ENCODE measurements at places on chromosomes 7 and 10.

DNA sequence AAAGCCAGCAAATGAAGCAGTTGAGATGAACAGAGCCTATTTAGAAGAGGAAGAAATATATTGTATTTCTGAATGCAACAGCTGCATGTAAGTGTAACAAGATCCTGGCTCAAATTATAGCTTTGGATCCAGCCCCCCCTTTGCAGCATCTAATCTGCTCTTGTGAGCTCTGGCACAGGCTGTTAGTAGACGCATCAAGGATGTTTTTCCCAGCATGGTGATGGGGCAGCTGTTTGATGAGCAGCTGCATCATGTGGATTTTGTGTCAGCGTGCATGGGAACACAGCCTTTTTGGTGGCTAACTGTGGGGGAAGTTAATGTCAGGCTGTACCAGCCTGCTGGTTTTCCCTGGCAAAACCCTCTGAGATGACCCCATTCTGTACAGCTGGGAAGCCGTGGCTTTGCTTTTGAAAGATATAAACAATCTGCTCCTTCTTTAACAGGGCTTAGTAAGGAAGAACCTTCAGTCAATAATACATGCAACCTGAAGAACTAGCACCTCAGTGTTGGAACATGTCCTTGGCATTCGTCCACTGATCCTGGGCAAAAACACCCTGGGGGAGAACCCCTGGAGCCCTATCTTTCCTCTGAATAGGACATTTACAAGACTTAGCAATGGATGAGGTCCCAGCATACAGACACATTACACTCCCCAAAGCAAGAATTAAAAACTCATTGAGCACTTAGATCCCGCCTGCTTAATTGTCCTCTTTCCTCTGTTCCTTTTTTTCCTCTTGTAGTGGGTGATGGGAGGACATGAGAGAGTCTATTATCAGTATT, 70.6 kb downstream of the NPS start:
- no peak for DNase-seq

- DNase-seq, result no peak
Observed at GRCh38 chr7:158734861-158735260, 30.3 kb upstream of the NCAPG2 start.

DNA sequence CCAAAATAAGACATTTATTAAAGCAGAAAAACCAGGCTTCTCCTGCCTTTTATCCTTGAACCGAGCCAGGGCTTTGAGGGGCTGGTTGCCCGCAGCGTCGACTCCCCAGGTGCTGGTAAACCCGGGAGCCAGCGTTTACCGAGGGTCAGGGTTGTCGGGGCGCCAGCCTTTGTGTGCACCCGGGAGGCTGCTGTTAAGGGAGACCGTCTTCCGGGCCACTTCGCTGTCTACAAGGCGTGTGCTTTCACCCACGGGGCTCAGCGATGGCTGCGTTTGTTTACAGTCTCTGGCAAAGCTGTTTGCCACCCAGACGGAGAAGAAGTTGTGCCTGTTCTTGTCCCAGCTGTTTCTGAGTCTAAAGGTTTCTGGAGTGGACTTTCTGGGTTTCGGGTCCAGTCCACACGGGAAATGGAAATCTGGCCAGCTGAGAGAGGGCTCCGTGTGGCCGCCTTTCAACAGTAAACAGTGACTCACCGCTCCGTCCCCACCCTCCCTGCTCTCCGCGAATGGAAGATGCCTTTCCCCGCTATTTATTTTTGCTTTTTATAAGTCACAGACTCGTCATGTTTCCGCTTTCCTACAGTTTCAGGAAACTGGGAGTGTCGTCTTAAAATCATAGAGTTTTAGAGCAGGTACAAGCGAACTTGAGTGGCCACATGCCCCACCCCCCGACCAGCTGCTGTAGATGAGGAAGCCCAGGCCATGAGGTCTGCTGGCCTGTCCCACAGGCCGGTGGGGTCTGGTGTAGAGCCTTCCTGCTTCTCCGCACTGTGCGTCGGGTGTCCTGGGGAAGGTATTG, 2.2 kb downstream of the MAFK start:
- DNase-seq, result no peak

GRCh38 chr7:5692112-5692844, 89.2 kb downstream of the RNF216 start:
- DNase-seq, result no peak

DNA sequence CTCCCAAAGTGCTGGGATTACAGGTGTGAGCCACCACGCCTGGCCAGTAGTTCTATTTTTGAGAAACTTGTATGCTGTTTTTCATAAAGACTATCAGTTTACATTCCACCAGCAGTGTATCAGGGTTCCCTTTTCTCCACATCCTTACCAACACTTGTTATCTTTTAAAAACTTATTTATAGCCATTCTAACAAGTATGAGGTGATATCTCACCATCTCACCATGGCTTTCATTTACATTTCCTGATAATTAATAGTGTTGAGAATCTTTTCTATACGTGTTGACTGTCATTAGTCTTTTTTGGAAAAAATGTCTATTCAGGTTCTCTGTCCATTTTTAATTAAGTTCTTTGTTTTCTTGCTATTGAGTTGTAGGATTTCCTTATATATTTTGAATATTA, 416.1 kb downstream of the NEBL start:
- no peak for DNase-seq

- DNase-seq, result no peak
Observed at GRCh38 chr7:157690833-157691585, 354.2 kb downstream of the DNAJB6 start.

- no peak for DNase-seq
Observed at GRCh38 chr7:134535272-134535918, 8.0 kb downstream of the AKR1B10 start.

DNA sequence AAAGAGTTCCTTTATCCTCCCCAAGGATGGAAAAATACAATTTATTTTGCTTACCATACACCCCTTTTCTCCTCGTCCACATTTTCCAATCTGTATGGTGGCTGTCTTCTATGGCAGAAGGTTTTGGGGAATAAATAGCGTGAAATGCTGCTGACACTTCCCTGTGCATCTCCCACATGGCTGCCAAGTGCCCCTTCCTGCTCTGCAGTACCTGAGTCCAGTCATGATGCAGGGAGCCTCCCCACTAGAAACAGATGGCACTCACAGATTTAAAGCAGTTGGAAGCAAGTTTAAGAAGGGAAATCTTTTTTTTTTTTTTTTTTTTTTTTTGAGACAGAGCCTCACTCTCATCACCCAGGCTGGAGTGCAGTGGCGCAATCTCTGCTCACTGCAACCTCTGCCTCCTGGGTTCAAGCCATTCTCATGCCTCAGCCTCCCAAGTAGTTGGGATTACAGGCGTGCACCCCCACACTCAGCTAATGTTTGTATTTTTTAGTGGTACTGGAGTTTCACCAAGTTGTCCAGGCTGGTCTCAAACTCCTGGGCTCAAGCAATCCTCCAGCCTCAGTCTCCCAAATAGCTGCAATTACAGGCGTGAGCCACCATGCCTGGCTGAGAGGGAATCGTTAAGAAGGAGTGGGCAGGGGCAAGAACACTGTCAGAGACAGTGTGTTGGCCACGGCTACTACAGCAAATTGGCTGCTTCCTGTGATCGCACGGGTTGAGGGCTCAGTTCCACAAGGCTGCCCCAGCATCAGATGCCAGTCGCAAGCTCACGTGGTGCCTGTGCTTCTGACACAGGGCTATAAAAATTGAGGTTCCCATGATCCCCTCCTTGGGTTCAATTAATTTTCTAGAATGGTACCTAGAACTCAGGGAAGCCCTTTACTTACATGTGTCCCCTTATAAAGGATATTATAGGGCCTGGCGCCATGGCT, 5.3 kb upstream of the PILRA start:
- no peak for DNase-seq

DNA sequence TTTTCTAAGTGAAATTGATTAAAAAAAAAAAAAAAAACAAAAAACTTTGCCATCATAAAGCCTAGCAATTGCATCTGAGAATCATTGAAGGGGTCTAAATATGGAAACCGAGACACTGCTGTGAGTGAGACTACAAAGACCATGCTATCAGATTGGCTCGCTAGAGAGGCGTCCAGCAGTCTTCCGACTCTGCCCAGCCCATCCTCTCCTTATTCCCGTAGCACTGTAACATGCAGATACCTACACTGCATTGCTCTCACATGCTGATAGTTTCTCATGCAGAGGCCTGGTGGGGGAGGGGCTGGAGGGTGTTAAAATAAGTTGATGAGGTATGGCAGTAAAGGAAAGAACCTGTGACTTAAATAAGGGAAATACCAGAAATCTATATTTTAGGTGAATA, 130.7 kb downstream of the NRF1 start:
- DNase-seq, result no peak

DNA sequence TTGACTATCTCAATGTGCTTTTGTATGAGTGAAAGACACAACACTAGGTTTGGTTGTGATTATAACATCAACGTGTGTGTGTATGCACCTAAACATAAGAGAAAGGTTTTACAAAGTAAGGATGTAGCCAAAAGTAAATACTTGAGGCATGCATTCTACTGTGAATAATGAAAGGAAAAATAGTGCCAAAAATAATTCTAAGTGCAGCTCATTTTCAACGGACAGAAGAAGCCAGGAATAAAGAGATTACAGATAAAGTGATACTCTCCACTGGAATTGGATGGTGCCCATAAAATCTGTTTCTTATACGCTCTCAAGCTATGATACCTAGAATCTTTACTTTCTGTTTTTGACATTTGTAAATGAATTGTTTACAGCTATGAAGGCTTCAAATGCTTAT, 135.0 kb upstream of the TMEM72 start:
- DNase-seq, result no peak

DNA sequence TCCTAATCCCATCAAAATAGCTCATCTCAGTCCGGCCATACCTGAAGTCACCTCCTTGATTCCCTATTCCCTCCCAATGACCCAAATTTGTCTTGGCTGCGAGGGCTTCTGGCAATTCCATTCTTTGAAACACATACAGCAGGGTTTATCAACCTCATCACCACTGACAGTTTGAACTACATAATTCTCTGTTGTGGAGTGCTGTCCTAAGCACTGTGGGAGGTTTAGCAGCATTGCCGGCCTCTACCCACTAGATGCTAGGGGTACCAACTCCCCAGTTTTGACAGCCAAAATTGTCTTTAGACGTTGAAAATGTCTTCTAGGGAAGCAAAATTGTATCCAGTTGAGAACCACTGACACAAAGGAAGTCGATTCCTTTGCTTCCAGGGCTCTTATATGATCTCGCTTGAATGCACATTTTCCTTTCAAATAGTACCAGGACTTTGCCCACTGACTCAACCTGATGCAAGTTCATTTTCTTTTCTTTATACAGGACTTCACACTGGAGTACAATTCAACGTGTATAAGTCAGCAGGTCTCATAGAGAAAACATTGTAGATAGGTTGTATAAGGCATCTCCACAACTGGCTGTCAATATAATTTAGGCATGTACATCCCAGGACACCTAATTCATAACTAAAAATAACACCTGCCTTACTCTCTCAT, 133.3 kb downstream of the STRA8 start:
- DNase-seq, result no peak

DNA sequence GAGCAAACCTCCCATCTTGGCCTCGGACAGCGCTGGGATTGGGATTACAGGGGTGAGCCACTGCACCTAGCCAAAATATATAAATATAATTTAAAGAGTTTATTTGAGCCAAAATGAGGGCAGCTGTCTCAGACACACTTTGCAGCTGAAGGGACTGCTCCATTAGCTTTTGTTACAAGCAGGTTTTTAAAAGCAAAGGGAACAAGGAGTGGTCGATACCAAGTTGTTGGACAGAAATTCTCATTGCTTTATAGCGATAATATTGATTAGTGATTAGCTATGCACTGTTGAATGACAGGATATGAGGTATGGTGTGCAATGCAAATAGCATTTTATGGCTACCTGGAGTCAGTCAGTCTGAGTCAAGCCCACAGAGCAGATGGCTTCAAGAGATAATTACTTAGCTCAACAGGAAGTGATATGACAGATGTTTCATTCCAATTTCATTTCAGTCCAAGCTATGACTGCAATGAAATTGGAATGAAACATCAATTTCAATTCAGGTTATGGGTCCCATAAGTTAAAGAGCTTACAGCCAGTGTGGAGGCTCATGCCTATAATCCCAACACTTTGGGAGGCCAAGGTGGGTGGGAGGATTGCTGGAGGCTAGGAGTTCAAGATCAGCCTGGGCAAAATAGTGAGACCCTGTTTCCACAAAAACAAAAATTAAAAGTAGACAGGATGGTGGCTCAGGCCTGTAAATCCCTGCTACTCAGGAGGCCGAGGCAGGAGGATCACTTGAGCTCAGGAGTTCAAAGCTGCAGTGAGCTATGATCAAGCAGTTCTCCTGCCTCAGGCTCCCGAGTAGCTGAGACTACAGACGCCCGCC, 23.1 kb downstream of the TYW1 start:
- DNase-seq, result no peak

- no peak for DNase-seq
Observed at GRCh38 chr7:79770063-79770462, 316.6 kb upstream of the MAGI2 start.

DNA sequence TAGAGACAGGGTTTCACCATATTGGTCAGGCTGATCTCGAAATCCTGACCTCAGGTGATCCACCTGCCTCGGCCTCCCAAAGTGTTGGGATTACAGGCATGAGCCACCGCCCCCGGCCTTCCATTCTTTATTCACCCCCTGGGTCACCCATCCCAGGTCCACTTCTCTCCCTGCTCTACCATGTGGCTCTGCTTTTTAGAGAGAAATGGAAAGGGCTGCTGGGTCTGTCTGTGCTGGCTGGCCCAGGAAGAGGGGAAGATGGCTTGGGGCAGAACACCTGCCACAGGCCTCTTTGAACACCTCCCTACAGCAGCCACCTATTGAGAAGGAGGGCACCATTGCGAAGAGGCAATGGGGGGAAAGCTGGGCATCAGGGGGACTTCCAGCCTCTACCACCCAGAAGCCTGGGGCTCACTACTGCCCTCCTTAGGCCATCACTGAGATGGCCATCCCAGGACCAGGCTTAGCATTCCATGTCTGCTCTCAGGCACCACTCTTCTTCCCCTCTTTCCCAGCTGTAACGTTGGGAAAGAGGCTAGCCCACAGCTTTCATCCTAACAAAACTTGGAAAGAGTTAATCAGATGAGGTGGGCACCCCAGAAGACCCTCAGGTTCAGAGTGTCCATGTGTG, 256.3 kb downstream of the GRID1 start:
- peak; percentile 65 for DNase-seq

DNA sequence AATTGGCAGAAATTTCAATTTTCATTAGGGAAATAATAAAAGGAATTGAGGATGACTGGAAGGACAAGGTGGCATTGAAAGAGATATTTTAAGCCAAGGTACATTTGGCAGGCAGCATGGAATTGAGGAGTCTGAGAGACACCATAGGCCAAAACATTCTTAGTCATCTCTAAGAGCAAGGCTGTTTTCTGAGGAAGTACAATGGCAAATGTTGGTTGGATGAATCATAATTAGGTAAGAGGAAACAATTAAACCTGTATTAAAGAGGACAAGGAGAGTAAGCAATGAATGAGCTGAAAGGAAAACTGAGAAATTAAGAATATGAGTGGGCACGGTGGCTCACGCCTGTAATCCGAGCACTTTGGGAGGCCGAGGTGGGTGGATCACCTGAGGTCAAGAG, 86.3 kb downstream of the MRPL32 start:
- DNase-seq, result no peak

Measured in iPS-NIHi11 (cell line).